Endothelial cell of umbilical vein (primary cell): ENCODE measurements at places on chromosomes 13 and 19.

- no peak for DNase-seq
These were observed 13.6 kb downstream of the TPT1 start for GRCh38 chr13:45327253-45327955.

DNA sequence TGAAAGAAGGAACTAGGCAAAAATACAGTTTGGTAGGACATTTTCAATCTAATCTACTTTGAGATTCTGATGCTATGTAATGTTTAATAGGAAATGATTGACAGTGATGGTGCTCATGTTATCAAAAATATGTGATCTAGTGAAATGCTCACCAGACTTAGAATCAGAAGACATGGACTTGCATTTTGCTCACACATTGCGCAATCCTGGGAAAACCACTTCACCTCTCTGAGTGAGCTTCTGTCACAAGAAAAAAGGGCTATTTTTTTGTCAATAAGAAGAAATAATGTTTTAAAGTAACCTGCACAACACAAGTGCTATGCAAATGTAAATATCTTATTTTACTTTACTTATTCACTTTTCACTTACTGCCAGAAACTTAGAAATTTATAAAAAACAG lies 380.9 kb upstream of the HTR2A start:
- no peak for DNase-seq

DNA sequence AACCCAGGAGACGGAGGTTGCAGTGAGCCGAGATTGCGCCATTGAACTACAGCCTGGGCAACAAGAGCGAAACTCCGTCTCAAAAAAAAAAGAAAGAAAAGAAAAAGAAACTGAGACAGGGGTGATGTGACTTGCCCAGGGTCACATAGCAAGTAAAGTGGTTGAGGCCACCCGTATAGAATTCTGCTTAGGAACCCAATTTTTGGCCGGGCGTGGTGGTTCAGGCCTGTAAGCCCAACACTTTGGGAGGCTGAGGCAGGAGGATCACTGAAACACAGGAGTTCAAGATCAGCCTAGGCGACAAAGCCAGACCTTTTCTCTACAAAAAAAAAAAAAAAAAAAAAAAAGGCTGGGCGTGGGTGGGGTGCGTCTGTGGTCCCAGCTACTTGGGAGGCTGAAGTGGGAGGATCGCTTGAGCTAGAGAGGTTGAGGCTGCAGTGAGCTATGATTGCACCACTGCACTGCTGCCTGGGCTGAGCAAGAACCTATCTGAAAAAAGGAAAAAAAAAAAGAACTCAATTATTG lies 1.3 kb downstream of the SNRPA start:
- DNase-seq: no peak

DNA sequence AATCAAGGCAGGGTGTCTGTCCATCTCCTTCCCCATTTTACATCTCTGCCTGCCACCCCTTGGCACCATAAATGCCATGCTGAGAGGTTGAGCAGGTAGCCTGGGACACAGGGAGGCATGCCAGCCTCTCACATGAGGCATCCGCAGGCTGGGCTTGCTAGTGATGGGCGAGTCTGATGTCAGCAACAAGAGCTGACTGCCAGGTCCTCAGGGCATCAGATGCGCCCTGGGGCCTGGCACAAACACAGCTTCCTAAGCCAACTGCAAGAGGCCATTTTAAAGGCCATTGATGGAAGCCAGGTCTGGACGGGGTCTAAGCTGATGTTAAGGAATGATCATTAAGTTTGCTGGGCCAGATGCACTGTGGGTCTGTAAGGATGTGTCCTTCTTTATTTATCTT lies 34.6 kb downstream of the MYH14 start:
- DNase-seq: no peak

GRCh38 chr19:39131255-39131755 lies 5.7 kb downstream of the PAK4 start:
- DNase-seq: peak; percentile 66

DNA sequence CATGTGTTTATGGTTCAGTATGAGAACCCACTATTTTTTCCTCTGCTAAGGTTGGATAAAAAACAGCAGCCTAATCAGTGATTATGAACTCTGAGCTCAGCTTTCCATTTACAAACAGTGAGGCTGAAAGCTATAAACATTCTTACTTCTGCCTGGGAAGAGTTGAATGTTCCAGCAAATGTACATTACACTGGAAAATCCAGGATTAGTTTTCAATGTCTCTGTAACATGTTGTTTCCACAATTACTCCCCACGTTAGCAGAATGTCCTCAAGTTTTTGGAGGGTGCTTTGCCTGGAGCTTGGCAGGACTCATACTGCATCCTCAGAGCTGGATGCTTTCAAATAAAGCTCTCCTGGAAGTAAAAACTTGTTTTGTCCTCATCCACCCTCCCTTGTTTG lies 150.4 kb downstream of the POSTN start:
- DNase-seq: no peak
